Activated T-cell treated with anti-CD3 and anti-CD28 coated beads, Interleukin-2, amount 50 U/mL, for 24 hours (primary cell): ENCODE measurements at places on chromosomes 4 and X.

DNA sequence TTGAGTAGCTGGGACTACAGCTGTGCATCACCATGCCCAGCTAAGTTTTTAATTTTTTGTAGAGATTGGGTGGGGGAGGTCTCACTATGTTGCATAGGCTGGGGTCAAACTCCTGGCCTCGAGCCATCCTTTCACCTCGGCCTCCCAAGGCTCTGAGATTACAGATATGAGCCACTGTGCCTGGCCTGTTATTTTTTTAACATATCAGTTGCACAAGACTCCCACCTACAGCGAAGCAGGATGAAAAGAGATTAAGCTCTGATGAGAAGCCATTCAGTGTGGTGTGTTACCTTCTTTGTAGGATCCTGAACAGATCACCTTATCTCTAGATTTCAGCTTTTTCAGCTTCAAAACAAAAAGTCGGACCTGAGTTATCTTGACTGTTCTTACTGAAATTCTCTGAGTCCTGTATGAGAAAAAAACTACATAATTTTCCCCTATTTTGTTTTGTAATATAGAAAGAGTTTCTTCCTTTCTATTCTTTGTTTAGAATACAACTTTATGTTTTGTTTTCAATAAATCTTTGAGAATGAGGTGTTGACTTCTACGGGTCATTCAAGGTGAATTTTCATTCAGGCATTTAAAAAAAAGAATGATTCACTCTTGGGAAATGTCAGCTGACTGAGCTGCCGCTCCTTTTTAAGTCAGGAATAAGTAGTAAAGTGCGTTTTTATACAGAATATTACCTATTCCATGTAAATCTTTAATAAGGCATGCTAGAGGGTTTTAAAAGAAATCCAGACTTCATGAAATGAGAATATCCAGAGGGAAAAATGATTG, 134.6 kb downstream of the ARSF start:
- DNase-seq, result no peak

DNA sequence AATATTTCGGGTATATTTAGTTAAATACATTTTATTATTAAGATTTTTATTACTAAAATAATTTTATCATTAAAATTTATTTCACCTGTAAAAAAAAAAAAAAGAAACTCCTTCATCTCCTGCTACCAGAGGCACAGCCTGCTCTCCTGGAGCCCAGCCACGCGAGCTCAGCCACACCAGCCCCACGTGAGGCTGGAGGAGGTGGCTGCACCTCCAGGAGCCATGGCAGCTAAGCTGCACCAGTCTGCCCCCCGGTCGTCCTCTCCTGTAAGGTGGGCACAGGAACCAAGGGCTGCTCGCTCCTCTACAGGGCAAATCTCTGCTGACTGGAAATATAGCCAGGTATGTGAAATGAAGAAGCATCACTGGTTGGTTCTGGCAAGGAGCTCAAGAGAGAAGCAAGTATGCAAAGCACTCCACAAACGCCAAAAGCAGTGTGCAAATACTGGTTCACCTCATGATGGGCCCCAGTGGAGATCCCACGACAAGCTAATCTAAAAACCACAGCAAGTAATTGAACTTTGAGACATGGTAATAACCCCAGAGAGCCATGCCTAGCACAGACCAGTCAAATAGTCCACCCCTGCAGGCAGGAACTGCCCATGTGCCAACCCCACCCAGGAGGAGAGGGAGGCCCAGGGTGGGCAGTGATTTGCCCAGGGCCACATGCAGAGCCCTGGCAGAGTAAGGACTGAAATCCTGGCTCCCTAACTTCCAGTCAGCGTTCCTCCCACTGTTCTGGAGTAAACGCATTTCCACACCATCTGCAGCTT, 90.1 kb downstream of the WFS1 start:
- no peak for DNase-seq

GRCh38 chrX:123201720-123202119, 17.6 kb downstream of the GRIA3 start:
- no peak for DNase-seq

DNA sequence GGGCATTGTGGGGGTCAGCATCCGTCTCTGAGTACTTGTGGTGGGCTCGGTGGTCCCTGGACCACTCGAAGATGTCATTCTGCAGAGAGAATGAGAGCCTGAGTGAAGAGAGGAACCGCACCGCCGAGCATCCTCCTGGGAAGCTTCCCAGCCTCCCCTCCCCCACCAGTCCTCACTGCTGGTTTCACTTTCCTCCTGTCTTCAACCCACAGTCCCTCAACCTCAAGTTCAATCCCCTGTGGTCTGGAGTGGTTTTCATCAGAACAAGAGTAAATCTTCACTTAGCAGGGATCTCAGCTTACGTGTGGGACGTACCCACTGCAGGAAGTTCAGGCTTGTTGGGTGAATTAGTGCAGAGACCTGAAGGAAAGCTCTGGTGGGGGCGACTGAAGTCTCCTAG, 117.8 kb downstream of the SCD5 start:
- no peak for DNase-seq

DNA sequence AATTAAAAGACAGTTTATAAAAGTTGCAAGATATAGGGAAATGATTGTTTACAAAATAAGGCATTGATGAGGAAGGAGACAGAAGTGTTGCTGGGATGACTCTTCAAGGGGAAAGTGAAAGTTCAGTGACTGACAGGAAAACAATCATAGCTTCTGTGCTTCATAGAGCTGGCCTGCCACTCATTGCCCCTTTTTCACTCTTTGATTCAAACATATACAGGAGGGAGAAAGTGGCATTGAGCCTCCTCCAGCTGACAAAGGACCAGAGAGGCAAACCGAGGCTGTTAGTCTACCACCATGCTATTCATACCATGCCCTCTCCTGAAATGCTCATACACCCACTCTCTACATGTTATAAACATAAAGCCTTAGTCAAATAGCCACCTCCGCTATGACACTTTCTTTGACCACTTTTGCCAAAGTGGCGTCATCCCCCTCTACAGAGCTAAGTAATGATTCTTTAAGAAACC, 79.2 kb upstream of the ATOH1 start:
- no peak for DNase-seq
